ENCODE measurements at places on chromosomes 6 and 20.

DNA sequence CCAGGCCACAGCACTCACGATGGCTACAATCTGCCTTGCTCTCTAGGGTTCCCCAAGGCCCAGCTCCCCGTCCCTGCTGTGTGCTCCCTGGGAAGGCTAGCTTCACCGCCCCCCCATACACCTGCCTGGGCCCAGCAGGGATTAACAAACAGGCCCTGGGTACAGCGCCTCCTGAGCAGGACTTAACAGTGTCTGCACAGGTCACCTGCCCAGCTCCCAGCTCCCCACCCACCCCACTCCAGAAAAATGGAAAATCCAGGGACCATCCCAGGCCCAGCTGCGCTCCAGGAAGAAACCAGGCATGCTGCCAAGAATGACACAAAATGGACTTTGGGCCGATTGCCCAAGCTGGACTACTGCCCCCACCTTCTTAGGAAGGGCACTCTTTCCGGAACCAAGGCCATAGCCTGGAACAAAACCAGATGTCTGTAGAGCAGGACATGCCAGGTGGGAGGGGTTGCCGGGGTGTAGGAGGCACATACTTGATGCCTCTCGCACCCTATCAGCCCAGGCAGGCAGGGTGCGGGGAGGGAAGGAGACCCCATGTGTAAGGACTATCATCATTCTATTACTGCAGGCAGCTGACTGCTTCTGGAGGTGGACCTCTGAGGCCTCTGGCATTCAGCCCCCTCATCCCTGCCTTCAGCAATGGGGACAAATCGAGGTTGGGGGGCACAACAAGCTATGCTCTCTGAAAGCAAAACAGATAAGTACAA, 104.9 kb downstream of the SNX5 start:
- DNase-seq = no peak

GRCh38 chr6:77172578-77172977, 290.7 kb downstream of the HTR1B start:
- no peak for DNase-seq

DNA sequence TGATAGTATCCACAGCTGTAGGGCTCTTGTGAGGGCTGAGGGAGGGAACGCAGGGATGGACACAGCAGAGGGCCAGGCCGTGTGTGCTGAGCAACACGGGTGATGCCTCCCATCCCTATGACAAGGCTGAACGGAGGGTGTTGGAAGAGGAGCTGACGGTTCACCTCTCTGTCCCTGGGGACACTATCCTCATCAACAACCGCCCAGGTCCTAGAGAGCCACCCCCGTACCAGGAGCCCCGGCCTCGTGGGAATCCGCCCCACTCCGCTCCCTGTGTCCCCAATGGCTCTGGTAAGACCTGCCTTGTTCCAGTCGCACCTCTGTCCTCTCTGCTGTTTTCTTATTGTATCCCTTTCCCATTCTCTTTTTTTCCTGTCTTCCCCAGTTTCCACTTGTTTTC, 10.1 kb downstream of the DDR1 start:
- no peak for DNase-seq

DNA sequence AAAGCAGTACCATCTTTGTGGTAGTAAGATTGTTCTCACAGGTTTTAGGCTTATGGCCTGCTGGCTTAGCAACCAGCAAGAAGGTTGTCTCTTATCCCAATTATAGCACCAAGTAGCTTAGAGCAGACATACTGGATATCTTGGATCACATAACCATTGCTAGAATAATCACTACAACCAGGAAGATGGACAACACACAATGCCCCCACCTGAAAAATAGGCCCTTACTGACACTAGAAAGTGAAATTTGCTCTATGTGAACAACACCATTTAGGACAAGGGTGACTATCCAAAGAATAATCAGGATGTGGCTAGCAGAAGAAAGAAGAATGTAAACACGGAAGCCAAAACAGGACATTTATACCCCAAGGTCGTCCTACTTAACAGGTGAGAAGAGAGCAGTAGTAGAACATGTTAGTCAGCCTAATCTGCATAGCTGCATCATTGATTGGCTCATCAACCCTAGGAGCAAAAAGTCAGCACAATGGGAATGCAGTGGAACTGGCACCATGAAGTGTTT, 172.7 kb upstream of the MARCKS start:
- DNase-seq = no peak

Measured in hematopoietic multipotent progenitor cell treated with erythropoietin and hydrocortisone succinate and interleukin-3 and kit ligand, for 17 days (in vitro differentiated cells).